ENCODE measurements at places on chromosomes 11 and 22.

- DNase-seq = no peak
Observed at GRCh38 chr11:85961930-85962363, 106.8 kb downstream of the CCDC83 start.

DNA sequence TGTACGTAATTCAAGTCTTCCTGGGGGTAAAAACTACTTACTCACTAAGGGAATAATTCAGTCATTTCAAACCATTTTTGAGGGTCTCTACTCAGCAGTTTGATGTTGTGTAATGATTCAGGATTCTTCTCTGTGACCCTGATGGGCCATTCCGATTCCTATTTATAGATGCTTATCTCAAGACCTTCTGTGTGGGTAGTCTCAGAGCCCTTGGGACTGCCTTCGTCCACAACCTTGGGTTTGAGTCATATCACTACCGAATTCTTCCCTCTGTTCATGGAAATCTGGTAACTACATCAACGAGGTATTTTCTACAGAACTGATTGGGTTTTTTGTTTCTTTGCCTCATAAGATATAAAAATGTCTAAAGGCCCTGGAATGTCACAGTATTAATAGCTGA is 14.3 kb upstream of the CBX6 start:
- no peak for DNase-seq

GRCh38 chr11:11451501-11452005 is 98.5 kb upstream of the CSNK2A3 start:
- peak; percentile 70 for DNase-seq

- DNase-seq = no peak
Observed at GRCh38 chr11:81852896-81853295, 880.8 kb downstream of the FAM181B start.

DNA sequence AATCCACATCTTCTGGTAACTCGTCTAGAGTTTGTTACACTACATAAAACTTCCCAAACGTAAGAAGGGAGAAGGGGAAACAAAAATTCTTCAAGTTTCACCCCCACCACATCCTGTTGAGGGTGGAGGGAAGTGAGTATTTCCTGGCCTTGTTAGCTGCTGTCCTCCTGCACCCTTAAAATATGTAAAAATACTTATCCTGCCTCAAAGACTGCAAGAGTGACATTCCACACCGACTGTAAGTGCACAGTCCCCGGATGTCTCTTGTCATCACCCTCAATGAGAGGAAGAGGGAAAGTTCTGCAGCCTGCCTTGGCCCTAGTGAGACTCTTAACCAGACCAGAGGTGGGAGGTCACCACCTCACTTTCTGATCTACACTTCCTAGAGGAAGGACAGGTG is 3.3 kb downstream of the TMEM121B start:
- DNase-seq = no peak

DNA sequence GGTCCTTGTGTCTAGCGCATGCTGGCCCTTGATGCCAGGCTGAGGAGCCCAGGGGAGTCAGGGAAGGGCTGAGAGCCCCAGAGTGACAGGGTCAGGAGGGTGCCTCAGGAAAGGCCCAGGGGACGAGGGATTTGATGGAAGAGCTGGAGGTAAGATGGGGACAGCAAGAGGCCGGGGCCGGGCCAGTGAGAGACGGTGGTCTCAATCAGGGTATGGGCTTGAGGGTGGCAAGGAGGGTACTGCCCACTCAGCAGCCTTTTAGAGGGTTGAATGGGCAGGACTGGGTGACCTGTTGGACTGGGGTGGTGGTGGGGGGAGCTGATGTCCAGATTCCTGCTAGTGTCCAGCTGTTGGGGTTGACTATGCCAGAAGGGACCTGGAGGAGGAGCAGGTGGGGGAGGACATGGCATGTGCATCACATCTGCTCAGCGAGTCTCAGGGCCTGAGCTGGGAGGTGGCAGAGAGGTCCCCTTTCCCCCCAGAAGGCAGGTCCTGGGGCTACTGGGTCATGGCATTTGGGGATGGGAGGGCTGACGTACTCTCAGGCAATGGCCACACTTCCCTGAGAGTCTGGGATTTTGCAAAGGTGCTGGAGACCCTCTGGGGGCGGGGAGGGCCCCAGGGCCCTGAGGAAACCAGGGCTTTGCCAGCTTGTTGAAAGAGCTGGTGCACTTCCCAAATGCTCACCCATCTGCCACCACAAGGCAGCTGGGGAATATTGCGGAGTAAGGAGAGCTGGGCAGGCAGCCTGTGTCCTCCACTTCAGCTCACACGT is 18.4 kb downstream of the MYO7A start:
- DNase-seq = no peak

GRCh38 chr22:31289344-31289743 is 2.9 kb downstream of the PIK3IP1 start:
- DNase-seq = no peak

- no peak for DNase-seq
Observed at GRCh38 chr11:27392278-27393114, 29.5 kb upstream of the CCDC34 start.

DNA sequence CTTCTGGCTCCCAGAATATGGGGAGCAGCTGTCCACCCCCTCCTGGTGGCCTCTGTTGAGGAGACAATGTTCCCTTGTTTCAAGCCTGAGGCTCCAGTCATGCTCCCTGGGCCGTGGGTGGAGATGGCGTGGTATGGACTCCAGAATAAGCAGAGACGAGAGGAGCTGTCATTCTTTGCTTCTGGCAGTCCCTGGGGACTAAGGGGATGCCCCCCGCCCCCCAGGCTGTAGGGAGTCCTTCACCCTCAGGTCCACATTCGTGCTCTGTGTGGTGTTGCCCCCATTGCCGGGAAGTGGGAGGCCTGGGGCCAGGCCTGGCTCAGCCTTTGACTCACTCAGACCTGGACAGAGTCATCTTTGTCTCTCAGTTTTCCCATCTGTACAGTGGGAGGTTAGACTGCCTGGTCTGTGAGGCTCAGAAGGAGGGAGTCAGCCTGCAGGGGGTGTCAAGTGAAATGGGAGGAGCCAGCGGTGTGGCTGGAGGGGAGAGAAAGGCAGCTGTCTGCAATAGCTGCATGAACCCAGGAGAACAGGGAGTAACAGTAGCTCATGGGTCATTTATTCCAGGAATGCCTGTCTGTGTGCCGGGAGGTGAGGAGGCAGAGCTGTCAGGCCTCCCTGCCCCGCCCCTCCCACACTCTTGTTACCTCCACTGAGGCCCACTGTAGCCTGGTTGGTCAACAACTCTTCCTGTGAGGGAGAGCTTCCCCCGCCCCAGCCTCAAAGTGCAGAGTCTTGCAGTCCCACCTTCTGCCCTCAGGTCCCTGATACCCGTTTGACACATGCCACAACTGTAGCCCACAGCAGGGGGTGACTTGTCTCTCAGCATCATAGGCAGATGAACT is 6.3 kb downstream of the ARHGEF17 start:
- peak; percentile 58 for DNase-seq

DNA sequence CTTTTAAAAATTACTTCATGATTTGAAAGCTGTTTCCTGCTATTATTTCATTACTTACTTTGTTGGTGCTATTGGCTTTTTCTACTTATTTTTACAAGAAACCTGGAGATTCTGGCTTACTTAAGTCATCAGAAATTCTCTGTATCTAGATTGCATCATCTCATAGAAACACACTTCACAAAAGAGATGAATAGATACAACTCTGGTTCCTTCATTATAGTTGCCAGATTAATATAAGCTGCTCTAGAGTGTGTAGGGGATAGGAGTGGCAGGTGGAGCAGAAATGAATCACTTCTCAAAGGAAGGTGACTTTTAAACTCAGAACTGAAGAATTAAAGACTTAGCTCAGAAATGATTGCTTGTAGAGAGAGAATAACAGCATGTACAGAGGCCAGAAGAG is 20.0 kb downstream of the CYP2R1 start:
- no peak for DNase-seq

- DNase-seq = no peak
Observed at GRCh38 chr11:12922980-12923507, 86.1 kb upstream of the RASSF10 start.

DNA sequence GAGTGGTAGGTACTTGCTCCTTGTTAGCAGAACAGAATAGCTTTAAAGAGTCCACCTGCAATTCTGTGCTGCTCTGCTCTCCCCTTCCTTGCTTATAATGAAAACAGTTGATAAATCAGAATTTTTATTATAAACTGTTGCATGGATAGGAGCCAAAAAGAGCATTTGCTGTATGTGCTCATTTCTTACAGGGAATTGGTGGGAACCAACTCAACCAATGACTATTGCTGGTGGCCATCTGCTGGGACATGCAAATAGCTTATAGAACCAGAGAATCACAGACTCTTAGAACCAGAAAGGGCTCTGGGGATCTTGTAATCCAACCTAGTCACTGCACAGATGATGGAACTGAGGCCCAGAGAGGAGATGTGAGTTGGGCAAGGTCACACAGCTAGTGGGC is 43.1 kb upstream of the NECTIN1 start:
- no peak for DNase-seq

DNA sequence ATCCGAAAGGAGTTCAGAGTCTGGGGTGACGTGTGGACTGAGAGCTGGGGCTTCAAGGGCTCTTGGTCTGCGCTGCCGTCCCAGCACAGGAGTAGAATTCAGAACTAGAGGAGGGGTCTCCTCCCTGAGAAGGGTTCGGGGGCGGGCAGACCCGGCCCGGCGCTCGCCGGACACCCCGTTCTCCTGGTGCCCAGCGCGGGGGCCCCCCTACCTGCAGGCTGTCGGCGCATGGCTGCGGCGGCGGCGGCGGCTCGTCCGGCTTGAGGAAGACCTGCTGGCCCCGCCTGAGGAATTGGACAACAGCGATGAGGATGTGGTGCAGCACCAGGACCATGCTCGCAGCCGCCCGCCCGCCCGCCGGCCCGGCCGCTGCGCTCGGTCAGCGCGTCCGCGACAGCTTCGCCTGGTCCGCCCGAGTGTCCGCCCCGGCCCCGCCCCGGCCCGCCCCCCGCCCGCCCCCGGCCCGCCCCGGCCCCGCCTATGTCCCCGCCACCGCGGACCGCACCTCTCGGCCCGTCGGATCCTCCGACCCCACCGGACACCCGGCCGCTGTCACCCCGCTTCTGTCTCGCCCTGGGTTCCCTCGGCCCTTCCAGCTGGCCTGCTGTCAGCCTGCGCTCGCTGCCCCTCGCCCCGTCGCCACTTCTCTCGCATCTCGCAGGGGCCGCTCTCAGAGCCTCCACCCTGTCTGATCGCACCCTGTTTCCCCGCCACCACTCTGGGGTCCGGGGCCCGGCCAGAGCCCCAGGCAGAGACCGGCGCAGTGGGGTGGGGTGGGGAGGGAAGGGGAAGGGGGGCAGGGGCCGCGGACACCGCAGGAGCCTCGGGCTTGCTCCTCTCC is 32.0 kb downstream of the PDE2A start:
- DNase-seq = peak; percentile 73

Measured in GM20000 (cell line).